Brain microvascular endothelial cell (primary cell): ENCODE measurements at places on chromosomes 7 and 10.

DNA sequence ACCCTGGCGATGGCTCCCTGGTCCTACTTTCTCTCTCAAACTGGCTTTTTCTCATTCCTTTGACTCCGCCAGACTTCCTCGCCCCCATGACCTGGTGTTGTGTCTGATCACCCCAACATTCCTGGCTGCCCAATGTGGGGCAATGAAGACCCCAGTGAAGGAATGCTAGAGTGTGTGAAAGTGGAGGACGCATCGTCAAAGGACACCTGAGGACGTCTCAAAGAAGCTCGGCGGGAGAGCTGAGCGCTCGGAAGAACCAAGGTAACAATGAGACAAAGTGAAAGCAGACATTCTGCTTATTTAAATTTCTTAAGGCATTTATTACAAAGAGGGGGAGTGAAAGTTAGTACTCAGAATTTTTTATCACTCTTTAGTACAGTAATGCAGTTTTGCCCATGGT, 31.7 kb upstream of the AKR1C2 start:
- DNase-seq = no peak

DNA sequence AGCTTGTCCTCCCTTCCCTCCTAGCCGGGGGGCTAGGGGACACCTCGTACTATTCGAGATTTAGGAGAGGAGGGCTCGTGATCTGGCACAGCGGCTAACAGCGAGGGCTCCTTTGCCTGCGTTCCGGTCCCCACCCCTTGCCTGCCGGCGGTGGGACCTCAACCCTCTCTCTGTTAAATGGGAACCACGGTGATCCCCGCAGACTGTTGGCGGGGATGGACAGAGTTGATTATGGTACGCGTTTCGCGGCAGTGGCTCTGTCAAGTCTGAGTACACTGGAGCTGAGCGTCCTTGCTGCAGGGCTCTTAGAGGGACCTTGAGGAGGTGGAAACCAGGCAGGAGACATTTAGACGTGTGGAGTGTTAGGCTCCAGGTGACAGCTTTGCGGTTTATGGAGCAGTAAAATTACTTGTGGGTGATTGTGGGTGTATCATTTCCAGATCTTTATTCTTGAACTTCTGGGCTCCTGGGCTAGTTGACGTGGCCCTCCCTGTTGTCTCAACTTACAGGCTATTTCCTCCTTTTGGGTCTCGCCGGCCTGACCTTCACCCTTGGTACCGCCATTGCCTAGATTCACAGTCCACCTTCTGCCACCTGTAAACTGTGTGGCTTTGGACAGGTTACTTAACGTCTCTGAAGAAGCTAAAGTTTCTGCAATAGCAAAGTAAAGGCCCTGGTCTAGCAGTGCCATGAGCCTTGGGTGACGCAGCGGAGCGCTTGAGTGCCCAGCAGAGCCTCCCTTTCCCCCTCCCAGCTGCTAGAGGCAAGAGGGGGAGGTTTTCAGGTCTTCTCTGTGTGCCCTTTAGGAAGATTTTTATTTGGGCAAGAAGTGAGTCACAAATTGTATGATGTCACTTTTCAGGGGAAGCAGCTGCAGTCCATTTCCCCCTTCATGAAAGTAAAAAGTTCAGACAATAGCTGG, 739 bp downstream of the CASP7 start:
- DNase-seq = peak; percentile 35

DNA sequence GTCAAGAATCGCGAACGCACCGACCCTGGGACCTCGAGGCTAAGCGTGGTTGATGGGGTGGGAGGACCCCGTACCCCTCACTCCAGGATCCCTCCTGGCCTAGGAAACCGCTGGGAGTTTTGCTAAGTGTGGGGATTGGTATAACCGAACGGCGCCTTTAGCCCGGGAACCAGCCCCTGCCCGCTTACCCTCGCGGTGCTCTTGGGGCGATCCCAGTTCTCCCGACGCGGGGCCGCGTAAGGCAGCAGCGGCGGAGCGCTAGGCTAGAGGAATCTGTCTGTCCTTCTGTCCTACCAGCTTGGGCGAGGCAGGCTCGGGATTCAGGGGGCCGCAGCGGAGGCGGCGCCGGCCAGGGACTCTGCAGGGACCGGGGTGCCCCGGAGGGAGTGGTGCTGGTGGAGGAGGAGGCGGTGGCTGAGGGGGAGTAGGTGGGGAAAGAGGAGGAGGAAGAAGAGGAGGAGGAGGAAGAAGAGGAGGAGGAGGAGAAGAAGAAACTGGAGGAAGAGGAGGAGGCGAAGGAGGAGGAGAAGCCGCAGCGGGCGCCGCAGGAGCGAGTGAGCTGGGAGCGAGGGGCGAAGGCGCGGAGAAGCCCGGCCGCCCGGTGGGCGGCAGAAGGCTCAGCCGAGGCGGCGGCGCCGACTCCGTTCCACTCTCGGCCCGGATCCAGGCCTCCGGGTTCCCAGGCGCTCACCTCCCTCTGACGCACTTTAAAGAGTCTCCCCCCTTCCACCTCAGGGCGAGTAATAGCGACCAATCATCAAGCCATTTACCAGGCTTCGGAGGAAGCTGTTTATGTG, 439 bp upstream of the EMX2 start:
- peak; percentile 71 for DNase-seq

- peak; percentile 25 for DNase-seq
Measured at GRCh38 chr7:92717623-92717992, 118.8 kb downstream of the CDK6 start.

DNA sequence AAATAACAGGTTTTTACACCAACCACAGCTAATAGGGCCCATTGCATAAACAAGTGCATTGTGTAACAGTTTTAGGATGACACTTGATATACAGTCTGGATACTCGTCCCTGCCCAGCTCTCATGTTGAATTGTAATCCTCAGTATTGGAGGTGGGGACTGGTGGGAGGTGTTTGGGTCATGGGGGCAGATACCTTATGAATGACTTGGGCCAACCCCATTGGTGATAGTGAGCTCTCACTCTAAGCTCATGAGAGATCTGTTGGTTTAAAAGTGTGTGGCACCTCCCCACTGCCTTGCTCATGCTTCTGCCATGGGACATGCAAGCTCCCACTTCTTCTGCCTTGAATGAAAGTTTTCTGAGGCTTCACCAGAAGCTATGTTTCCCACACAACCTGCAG, 136.7 kb downstream of the PDE1C start:
- DNase-seq = no peak

GRCh38 chr10:65940816-65941662, 984.8 kb upstream of the LRRTM3 start:
- peak; percentile 4 for DNase-seq

GRCh38 chr10:5620966-5621365, 45.4 kb downstream of the ASB13 start:
- no peak for DNase-seq

- no peak for DNase-seq
Measured at GRCh38 chr7:4188651-4189050, 493.4 kb upstream of the FOXK1 start.

DNA sequence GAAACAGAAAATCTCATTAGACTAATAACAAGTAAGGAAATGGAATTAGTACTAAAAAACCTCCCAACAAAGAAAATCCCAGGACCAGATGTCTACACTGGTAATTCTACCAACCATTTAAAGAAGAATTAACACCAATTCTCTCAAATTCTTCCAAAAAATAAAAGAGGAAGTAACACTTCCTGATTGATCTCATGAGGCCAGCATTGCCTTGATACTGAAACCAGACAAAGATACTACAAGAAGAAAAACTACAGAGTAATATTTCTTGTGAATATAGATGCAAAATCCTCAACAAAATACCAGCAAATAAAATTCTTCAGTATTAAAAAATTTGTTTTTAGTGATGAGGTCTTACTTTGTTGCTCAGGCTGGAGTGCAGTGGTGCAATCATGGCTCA, 21.3 kb downstream of the GCK start:
- DNase-seq = no peak

- no peak for DNase-seq
Measured at GRCh38 chr10:112376396-112376790, 2.5 kb downstream of the ACSL5 start.

DNA sequence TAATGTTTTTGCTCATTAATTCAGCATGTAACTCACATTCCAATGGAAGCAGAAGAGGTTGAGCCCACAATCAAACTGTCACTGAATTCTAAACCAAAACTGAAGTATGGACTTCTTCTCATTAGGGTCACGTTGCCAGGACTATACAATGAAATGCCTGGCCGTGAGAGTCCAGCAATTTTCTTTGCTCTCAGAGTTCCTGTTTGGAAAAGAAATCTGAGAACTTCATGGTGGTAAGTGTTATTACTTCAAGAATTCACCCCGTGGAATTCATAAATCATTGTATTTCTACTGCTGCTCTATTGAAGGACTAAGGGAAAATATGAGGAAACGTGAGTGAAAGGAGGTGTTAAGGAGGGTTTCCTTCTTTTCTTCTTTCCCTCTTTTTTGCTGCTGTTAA, 441.8 kb upstream of the AKR1E2 start:
- peak; percentile 48 for DNase-seq

GRCh38 chr7:101402081-101402779, 39.6 kb downstream of the COL26A1 start:
- peak; percentile 18 for DNase-seq

DNA sequence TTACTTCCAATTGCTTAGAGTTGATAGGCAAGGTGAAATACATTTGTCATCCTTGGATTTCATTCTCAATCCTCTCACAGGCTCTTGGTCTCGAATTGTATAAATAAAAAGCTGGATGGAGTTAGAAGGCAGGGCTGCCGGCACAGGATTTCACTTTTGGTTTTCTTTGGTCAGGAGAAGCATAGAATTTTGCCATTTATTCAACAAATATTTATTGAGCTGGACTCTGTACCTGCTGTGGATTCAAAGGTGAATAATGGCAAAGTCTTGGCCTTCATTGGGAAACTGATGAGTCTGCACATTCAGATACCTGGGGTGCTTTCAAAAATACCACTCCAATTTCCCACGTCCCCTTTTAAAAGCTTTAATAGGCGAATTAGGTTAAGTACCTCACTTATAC, 49.7 kb downstream of the PDK4 start:
- DNase-seq = no peak

DNA sequence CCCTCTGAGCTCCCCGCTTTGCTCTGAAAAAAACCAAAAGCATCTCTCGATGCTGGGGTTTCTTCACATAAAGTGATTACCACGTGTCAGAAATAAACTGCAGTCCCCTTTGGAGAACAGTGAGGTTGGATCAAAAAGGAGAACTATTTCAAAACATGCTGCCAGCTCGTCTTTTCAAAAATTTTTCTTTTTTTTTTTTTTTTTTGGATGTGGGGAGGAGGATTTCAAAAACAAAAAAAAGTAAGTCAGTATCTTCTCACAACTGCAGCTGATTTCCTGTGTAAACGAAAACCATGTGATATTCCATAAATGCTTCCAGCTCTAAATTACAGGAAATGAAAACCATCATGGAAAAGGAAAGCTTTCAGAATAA, 155.0 kb upstream of the LYZL2 start:
- DNase-seq = no peak

GRCh38 chr7:115037128-115037802, 115.4 kb downstream of the MDFIC start:
- DNase-seq = no peak
